ENCODE measurements at places on chromosomes 1 and 21.

DNA sequence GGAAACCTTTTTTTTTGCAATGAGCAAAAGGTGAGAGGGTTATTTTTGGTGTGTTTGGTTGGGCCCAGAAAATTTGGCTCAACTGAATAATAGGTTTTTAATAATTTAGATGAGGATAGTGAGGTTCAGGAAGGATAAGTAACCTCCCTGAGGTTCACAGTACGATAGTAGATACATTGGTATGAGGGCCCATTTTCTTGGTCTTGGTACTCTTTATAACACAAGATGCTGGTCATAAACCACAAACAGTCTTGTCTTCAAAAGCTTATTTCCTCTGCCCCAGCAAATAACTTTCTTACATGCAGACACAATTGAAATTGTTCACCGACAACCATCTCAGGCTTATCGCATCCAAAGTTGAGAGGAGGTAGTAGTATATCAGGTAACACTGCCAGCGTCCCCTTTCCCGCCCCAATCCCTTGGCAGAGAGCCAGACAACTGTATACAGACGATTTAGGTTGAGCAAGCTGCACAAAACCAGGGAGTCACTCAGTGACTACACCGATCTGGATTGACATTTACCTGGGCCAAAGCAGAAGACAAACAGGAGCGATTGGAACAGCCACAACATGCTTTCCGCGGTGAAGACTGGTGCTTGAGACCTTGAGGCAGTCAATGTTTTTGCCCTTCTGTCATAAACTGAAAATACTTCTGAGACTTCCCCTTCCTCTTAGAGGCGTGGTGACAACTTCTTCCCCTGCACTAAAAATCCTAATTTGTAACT is at the start of gene SLAMF6:
Gene SLAMF6 (minus strand): TSS at position 634 of the 724 bp plus-strand sequence. CDS start 63 bp downstream, at position 571.
- DNase-seq = peak; percentile 51

DNA sequence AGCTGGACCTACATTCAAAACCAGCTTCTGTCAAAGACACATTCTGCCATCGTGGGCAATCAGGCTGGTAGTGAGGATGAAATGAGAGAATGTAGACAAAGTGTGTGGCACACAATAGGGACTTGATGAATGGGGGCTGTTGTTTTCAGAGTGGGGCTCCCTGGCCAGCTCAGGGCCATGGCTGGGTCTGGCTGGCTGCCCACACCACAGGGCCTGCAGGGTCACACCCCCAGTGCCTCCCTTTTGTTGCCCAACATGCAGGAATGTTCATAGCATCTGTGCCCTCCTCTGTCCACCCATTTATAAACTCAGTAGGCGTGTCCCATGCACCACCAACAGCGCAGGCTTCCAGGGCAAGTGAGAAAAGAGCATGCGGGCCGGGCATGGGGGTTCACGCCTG is 20.8 kb upstream of the ECE1 start:
- no peak for DNase-seq

DNA sequence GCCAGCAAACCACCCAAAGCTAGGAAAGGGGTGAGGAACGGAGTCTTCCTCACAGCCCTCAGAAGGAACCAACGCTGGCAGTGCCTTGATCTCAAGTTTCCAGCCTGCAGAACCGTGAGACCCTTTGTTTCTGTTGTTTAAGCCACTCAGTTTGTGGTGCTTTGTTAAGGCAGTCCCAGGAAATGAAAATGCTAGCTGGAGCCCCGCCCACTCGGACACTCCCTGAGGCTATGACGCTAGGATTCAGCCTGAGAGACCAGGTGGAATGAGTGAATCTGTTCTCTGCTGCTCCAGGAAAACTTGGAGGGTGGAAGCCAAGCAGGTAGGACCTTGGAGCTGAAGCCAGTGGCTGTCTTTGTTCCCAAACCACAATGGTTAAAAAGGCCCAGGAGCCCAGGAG is 196.5 kb upstream of the POU3F1 start:
- no peak for DNase-seq

DNA sequence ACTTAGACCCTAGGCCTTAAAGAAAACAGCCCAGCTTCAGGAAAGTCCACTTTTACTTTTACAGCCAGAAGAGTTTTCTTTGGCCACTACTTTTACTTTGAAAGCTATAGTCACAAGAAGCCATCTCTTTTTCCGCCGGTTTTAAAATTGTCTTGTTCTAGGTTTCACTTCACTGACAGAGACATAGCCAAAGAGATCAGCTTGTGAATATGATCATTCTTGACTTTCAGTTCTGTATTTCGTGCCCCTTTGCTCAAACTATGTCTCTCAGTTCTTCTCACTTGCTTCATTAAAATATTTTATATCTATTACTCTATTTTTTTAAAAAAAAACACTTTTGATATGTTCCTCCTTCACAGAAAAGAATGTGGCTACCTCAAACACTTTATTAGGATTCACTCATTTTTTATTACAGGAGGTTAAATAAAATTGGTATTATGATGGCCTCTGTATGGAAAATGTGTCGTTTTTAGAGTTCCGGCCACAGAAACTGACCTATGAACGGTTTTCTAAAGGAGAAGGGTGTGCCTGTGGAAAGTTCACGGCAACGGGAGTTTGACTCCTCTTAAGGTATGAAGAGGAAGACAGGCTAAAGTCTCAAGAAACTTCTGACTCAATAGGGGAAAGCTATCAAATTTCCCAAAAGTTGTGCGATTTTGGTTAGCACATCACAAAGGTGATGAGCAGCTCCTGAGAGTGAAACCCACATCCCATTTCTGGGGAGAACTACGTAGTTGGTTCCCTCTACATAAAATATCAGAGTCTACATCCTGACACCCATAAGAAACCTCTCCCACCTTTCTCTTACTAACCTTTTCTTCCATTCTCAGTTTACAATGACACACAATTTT is 1.2 kb downstream of the MCOLN2 start:
- peak; percentile 77 for DNase-seq

GRCh38 chr1:87450136-87450535 is 121.5 kb downstream of the LMO4 start:
- no peak for DNase-seq

- DNase-seq = peak; percentile 79
Observed at GRCh38 chr1:20588634-20589225, at the start of gene CDA. CDA (plus strand) TSS chr1:20589097; CDS start chr1:20589130, 33 bp downstream.

DNA sequence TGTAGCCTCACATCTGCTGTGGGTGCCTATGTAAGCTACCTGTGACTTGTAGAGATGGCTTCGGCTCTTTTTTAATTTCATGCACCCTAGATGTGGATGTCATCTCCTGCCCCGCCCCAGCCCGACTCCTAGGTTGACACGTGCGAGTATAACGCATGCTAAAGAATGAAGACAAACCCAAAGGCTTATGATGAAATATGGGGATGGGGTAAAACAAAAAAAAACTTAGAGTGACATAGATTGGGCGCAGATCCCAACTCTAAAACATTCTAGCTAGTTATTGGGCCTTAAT is 613 bp upstream of the ERO1B start:
- peak; percentile 32 for DNase-seq

Measured in inflammatory macrophage treated with lipopolysaccharide for 4 hours (primary cell).